Peyer's patch (tissue), 4 donors: ENCODE measurements at places on chromosomes 7 and 10.

GRCh38 chr7:66146701-66147100 lies 32.1 kb downstream of the CRCP start:
- no peak for DNase-seq

GRCh38 chr7:107164092-107164491 lies 4.7 kb upstream of the HBP1 start:
- no peak for DNase-seq

DNA sequence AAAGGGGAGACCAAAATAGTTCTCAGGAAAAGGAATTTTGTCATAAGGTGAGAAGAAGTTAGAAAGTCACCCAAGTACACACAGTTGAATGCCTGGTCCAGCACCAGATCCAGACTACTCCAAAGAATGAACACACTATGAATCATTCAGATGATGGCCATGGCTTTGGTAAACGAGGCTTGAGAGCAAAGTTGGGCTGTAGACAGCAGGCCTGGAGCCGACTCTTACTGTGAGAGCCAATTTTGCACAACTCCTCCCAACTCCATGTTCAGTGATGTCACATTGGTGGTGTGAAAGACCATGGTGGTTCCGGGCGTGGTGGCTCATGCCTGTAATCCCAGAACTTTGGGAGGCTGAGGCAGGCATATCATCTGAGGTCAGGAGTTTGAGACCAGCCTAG lies 131.6 kb downstream of the PKD1L1 start:
- no peak for DNase-seq

DNA sequence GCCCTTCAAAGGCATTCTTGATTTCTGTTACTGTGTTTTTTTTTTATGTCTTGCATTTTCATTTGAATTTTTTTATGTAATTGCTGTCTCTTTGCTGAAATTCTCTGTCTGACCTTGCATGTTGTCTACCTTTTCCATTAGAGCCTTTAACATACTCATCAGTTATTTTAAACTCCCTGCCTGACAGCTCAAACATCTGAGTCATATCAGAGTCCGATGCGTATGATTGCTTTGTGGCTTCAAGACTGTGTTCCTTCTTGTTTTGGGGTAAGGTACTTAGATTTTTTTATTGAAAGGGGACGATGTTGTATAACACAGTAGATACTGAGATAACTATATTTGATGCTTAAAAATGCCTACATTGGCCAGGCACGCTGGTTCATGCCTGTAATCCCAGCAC lies 9.7 kb upstream of the TARP start:
- no peak for DNase-seq

DNA sequence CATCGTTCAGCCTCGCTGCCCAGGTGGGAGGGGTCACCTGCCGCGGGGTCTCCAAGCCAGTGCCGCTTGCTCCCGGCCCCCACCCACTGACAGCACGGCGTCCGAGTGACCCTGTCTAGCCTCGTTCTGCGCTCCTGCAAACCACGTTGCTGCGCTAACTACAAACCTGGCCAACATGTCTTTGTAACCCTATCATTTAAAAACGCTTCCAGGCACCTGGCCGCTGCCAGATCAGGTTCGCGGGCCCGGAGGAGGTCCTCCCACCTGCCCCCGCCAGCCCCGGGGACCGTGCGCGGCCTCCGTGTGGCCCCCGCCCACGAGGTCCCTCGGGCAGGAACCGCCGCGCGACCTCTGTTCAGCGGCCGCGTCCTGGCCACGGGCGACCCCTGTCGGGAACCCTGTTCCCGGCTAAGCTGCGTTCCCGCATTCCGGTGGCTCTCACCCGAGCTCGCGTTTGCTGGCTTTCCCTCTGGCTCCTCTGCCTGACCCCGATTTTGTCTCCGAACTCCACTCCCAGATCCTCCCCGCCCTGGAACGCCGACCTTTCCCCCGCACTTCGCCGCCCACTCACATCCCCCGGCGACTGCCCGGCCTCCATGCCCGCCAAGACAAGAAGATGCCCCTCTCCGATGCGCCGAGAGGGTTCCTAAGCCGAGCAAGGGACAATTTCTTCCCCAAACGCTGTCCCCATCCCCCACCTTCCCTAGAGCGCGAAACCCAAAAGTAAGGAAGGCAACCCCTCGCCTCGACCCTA lies 2.4 kb downstream of the SFMBT2 start:
- DNase-seq, result peak; percentile 61

DNA sequence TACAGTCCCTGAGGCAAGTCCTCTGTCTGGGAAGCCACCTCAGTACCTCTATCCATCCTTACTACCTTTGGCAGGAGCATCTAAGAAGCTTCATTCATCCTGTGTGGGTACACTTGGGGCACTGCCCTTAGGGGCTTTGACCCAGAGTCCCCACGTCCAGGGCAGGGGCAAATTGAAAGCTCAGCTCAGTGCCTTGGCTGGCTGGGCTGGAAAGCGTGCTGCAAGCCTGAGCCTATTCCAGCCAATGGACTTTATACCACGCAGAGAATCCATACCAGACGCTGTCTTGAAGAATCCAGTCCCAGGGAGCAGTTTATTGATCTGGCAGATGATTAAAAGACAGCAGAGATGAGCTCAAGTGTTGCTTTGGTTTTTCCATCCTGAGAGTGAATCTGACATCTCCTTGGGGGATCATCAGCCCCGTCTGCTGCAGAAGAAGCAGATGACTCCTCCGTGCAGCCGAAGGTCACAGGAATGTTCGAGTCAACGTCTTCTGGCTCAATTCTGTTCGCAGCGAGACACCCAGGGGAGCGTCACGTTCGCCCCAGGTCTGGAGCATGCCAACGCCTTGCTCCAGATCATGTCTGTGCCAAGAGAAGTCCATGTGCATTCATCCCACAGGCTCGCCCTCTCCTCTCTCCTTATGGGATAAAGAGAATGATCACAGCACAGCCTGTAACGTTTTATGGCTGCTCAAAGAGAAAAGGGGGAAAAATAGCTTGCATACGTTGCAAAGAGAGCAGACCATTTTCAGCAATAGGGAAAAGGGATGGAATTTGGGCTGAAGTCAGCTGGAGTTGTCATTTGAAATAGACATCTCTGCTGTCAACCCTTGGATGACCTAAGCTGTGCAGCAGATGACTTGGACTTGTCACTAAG lies 35.8 kb upstream of the LYZL1 start:
- no peak for DNase-seq

- no peak for DNase-seq
Observed at GRCh38 chr10:25441270-25441669, 266.5 kb downstream of the GPR158 start.

GRCh38 chr7:155000795-155001194 lies 2.1 kb downstream of the PAXIP1 start:
- no peak for DNase-seq

DNA sequence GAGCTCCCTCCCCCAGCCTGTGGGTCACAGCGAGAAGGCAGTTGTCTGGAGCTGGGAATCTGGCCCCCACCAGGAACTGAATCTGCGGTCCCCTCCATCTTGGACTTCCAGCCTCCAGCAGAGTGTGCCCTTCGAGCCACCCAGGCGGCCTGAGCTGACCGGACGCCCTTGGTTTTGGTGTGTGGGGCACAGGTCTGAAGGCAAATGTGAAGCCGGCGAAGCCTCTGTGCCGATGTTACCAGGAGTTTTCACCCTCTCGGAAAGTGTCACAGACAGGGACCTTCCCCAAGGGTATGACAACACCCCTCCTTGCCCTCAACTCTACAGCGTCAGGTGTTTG lies 109.1 kb downstream of the DNAJB6 start:
- peak; percentile 41 for DNase-seq

DNA sequence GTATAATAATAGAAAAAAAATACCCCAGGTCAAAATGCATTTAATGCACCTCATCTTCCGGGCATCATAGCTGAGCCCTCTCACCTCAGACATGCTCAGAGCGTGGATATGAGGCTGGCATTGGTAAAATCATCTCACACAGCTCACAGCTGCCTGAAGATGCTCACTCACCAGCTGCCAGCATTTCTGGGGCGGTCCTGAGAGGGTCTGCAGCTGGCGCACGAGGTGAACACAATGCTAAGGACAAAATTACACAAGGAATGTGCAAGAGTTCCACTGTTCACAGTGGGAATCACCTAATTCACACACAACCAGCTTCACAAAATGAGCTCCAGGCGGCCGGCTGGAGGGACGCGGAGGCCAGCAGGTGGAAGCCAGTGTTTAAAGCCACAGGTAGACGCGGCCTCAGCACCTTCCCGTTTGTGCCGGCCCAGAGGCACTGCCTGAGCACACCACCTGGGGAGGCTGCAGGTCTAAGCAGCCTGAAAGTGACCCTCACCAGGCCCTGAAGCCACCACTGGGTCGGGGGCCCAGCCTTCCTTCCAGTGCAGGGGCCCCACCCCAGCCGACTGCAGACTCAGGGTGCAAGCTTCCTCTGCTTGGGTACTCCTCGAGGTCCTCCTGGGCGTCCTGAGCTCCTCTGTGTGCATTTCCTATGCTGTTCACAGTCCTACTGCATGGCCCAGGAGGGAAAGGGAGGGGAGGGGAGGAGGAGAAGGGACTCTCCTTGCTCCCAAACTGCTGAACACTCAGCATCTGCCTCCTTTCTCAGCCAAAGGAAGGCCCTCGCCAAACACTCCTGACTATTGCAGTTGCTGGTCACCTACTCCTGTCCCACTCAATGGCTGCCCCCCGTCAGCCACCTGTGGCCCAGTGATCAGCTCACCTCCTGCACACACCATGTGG lies 61.2 kb upstream of the FAM20C start:
- peak; percentile 27 for DNase-seq

GRCh38 chr7:134947329-134947728 lies 39.0 kb upstream of the AGBL3 start:
- no peak for DNase-seq

DNA sequence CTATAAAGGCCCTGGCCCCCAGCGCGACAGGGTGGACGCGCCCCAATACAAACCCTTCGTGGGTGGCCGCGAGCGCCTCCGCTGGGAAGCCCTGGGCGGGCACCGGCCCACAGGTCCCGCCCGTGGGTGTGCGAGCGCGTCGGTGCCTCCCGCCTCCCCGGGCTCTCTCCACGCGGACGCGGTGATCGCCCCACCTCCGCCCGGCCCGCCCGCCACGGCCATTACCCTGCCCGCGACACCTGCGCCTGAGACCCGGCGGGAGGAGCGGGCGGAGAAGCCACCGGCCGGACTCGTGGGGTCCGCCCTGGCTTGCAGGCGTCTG lies 81.2 kb downstream of the PAX2 start:
- DNase-seq, result no peak

- DNase-seq, result no peak
Observed at GRCh38 chr7:5350600-5351385, 68.0 kb downstream of the SLC29A4 start.

GRCh38 chr7:28169230-28169629 lies 11.4 kb downstream of the JAZF1 start:
- DNase-seq, result no peak

DNA sequence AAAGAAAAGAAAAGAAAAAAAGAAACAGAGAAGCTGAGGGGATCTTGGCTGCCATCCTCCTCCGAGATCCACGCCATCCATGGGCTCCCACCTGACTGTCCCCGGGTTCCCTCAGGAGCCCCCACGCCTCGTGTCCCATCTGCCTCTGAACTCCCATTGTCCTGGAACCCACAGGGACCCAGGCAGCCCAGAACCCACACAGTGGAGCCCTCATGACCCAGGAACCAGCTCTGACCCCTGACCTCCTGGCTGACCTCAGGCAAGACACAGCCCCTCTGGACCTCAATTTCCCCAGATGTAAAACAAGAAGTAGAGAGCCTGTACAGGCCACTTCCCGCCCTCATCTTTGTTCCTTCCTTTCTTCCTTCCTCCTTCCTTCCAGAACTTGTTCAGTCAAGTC lies 40.4 kb downstream of the RASGEF1A start:
- DNase-seq, result no peak

- no peak for DNase-seq
Observed at GRCh38 chr7:150830937-150831336, 21.4 kb upstream of the AOC1 start.

GRCh38 chr10:57689596-57690297 lies 577.9 kb downstream of the IPMK start:
- DNase-seq, result no peak

DNA sequence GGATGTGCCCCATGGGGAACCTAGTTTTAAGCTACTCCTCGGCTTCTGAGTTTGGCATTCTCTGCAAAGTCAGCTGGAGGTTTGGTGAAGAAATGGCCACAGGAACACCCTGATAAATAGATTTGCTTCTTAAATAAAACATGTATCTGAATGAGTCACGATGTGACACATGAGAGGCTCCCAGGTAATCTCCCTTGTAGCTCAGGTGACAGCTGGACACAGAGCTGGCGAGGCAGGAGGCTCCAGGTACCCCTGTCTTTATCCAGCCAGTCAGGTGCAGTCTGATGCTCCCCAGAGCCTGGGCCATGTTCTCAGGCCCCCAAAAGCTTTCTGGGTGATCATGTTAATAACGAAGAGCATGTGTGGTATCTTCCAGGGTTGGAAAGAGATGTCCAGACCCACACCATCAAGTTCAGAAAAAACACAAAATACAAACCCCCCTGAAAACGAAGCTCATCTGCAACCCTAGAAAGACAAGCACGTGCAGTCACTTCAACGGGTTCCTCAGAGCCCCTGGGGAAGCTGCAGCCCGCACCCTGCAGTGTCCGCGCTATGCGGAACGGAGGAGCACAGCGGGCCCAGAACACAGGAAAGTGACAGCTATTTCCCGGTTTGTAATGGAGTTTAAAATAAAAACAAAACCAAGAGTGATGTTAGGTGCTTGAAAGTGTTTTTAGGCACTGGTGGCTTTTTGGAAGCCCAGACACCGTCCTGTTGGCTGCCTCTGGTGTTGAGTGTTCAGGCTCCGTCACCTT lies 69.4 kb downstream of the ZRANB1 start:
- DNase-seq, result no peak

DNA sequence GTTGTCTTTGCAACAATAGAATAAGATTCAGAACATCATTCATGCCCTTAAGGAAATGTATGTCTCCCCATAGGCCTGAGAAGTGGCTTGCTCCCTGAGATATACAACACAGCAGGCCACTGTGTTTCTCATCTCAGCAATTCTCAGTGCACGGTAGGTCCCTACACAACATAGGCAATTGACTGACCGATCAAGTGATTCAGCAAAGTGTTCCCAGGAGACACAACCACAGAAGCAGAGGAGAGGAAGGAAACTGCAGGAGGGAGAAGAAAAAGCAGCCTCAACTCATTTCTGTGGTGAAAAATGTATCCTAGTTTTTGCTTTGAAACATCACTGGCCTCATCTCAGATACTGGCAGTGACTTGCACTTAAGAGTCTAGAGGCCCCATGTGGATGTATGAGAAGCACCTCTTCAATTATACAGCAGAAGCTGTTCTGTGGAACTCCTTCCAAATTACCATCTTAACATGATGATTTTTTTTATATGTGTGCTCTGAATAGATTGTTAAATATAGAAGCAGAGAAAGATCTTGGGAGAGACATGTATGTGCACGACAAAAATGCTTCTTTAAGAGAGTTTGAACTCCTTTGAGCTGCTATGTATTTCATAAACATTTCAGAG lies 306.8 kb downstream of the XPNPEP1 start:
- DNase-seq, result no peak

GRCh38 chr10:2942938-2943337 lies 124.4 kb upstream of the PFKP start:
- DNase-seq, result no peak

GRCh38 chr7:159197066-159197975 lies 52.7 kb upstream of the VIPR2 start:
- DNase-seq, result no peak

- no peak for DNase-seq
Observed at GRCh38 chr7:111486472-111487142, 75.7 kb downstream of the IMMP2L start.

GRCh38 chr10:79301754-79302530 lies 45.3 kb upstream of the PPIF start:
- DNase-seq, result no peak
